COR-L47 (cell line): ENCODE measurements at places on chromosomes 1 and 21.
A peak's percentile ranks its signal among the peaks of the same experiment; 100 is the strongest.

DNA sequence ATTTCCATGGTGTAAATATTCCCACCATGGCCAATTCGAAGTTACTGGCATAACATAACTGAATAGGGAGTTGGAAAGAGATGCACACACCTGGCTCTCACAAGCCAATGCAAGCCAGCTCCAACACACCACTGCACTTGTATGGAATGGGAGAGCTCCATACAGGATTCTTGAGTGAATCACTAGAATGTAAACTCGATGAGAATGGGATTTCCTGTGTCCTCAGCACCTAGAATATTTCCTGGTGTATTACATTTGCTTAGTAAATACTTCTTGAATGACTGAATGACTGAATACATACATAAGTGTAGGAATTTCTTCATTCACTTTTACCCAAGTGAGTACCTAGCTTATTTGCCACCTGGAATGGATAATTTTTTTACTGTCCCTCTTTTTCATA, 16.2 kb upstream of the PPIE start:
- no peak for DNase-seq

DNA sequence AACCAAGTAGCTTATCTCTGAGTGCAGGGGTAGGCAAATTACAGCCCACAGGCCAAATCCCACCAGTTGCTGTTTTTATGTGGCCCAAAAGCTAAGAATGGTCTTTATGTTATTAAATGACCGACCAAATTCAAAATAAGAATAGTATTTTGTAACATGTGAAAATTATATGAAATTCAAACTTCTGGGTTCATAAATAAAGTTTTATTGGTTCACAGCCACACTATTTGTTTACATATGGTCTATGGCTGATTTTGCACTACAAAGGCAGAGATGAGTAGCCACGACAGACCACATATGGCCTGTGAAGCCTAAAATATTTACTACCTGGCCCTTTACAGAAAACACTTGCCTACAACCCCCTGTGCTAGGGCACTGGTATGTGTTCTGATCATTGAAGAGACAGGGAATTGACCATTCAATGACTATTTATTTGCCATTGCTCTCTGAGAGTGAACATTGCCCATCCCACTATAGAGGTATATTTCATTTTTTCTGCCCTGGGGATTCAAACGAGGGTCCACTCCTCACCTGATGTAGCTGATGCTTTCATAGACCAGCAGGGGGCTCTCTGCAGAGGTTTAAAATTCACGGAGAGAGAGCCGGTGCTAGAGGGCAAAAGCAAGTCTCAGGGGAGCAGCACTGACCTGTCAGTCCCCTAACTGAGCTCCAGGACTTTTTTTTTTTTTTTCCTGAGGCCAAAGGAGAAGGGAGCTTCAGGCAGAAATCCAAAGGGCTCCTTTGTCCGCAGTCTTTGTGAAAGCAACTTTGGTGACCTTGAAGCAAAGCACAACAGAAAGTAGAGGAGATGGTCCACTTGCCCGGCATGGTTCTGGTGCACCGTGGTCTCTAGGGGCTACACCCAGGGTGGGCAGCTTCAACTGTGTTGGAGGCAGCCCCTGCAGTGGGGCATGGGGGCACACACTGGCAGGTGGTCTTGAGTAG, 7.3 kb upstream of the GNL2 start:
- DNase-seq: peak; percentile 42

- peak; percentile 96 for DNase-seq
Observed at GRCh38 chr21:42570841-42571387, 57.3 kb downstream of the SLC37A1 start.

DNA sequence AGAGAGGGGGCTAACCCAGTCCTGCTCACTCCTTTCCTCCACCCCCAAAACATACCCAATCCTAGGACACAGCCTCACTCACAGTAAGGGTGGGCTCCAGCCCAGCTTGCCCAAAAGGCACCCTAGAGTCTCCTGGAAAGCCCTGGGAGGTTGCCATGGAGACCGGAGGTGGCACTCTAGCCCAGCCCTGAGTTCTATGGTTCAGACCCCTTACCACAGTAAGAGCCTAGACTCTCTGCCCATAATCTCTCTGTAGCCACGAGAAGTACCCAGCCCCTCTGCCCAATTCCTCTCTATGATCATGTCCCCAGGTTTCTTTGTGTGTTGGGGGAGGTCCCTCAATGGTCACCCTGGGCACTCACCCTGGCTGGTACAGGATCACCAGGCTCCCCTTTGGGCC, 14.4 kb downstream of the COL16A1 start:
- no peak for DNase-seq

DNA sequence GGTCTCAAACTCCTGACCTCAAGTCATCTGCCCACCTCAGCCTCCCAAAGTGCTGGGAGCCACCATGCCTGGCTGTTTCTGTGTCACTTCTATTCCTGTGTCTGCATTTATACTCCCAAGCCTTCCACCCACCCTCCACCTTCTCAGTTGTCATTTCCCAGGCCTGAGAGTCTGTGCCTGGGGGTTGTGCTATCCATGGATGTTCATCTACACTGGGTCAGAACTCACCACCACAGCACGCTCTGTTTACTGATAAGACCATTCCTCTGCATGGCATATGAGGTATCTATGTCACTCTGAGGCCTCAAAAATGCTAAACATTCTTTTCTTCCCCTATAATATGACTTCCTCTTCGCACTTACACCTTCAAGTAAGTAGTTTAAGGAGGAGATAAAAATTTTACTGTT, 6.1 kb downstream of the NENF start:
- DNase-seq: no peak

DNA sequence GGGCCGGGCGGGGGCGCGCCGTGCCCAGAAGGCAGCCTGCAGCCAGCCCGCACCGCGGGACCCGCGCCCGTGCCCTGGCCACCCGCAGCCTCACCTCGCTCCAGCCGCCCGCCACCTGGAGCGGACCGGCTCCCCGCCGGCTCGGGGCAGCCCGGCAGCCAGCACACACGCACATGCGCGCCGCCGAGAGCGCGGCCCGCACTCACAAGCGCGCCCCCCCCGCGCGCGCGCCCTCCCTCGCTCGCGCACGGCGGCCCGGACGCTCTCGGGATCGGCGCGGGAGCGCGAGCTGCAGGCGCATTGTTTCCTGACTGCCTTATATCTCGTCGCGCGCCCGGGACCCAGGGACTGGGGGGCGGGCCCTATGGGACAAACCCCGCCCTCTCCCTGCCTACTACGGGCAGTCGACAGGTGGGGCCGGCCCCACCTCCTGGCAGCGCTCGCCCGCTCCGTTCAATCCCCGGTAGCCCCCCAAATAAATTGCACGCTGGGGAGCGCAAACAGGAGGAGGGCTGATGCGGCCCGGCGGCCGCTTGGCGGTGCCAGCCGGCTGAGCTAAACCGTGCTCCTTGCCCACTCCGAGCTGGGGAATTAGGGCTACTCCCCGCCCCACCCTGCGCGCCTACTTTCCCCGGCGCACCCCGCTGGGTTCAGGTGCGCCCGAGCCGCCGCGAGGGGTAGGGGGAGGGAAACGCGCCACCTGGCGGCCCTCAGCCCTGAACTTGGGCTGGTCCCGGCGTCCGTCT, at the start of gene MYCL:
Gene MYCL, minus strand, starts transcription at position 204 of the 746 bp plus-strand sequence. CDS start 483 bp downstream, outside the sequence.
- DNase-seq: peak; percentile 100

GRCh38 chr1:20666146-20666545, 5.0 kb upstream of the DDOST start:
- no peak for DNase-seq

GRCh38 chr1:224747578-224747977, 131.5 kb downstream of the CNIH3 start:
- DNase-seq: peak; percentile 30

- no peak for DNase-seq
Observed at GRCh38 chr1:221032637-221033280, 153.5 kb downstream of the HLX start.

- DNase-seq: no peak
Observed at GRCh38 chr1:119409731-119410130, 5.2 kb upstream of the HSD3B2 start.

GRCh38 chr1:145901312-145902021, 8.4 kb downstream of the ITGA10 start:
- DNase-seq: no peak

DNA sequence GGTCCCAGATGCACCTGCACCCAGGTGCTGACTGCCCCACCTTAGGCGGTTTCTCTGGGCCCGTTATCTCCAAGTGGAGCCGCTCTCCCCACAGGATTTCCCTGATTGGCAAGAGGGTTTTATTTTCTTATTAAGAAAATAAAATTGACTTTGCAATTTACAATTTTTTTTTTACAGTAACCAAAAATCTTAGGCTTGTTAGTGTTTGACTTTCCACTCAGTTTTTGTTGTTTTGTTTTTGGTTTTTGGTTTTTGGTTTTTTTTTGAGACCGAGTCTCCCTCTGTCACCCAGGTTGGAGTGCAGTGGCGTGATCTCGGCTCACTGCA, 4.8 kb upstream of the CCDC27 start:
- no peak for DNase-seq

GRCh38 chr1:18481190-18481920, 625 bp downstream of the KLHDC7A start:
- DNase-seq: no peak

GRCh38 chr1:35502242-35502641, 55.0 kb downstream of the KIAA0319L start:
- DNase-seq: no peak

GRCh38 chr1:37575692-37576091, 19.0 kb downstream of the DNALI1 start:
- no peak for DNase-seq

- peak; percentile 60 for DNase-seq
Observed at GRCh38 chr1:216310776-216311175, 112.5 kb downstream of the USH2A start.

- no peak for DNase-seq
Observed at GRCh38 chr1:33000427-33001026, 35.9 kb upstream of the RNF19B start.

GRCh38 chr1:106568201-106568974, 488.1 kb upstream of the PRMT6 start:
- no peak for DNase-seq

- DNase-seq: no peak
Observed at GRCh38 chr1:200908191-200908868, 13.6 kb downstream of the INAVA start.

DNA sequence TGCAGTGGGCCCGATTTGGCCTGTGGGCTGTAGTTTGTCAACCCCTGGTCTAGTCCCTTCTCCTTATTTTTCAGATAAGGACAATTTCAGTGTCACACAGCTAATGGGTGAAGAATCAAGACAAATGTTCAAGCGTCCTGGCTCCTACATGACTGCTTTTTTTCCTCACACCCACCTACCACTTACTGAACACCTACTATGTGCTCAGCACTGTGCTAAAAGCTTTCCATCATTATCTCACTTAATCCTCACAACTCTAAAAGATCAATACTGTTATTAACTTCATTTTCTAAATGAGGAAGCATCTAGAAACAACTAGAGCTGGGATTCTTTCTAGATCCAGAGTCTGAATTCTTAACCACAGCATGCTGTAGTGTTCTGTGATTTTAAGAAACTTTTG, 68.5 kb upstream of the EFHD2 start:
- no peak for DNase-seq

GRCh38 chr1:92502247-92502646, 15.5 kb upstream of the GFI1 start:
- no peak for DNase-seq

- DNase-seq: no peak
Observed at GRCh38 chr1:94020764-94021579, 100.0 kb downstream of the ABCA4 start.

DNA sequence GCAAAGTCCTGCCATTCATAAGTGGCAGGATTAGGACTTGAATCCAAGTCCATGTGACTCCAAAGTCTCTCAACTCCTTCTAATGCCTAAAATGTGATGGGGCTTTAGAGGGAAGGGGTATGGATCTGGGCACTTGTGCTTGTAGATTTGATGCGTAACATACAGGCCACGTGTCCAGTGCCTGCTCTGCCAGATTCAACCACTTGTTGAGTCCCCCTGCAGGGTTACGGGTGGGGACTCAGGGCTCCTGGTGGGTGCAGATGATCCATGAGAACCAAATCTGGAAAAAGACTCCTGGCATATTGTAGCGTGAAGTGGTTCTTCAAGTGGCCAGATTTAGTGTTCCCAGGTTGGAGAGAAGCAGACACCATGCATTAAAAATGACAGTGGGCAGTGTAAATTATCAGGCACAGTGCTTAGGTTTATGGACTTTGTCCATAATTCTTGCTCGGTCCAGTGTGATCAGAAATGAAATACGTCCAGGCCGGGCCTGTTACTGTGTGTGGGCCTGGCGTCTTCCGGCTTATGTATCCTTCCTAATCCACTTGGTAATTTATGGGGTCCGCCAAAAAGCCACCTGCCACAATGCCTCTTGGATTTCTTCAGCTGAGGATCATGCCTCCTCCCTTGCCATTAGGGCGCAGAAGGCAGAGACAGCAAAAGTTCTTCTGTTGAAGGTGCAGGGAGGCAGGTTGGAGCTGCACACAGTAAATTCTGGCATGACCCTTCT, 51.2 kb upstream of the LRP8 start:
- DNase-seq: no peak

DNA sequence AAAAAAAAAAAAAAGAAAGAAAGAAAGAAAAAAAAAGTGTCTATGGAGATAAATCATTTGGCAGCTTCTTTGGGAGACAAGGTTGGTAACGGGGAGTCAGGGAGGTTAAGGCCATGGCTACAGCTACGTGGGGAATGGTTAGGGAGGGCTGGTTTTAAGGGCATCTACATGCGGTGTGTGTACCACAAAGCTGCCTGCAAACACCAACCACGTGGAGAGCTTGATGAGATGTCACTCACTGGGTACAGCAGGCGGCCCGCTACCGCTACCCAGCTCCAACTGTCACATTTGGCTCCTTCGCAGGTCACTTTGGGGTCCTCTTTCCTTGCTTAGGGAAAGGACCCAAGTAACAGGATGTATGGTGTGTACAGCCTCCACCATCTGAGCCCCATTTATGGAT, 4.2 kb downstream of the NPPB start:
- DNase-seq: no peak

GRCh38 chr1:94739521-94740061, 80.6 kb upstream of the SLC44A3 start:
- DNase-seq: no peak

DNA sequence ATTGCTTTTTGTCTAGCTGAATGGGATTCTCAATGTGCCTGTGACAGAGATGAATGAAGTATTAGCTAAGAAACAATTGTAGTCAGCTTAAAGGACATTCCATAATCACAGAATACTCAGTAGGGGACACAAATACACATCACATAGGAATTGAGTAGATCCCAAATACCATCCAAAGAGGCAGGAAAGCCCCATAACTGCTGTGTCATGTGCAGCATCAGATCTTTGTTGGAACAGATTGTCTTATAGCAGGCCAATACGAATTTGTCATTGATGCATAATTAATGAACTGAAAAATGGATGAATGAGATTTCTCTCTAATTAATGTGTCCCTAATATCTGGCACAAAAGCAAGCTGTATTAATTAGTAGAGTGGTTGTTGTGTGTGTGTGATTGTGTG, 82.3 kb upstream of the S1PR1 start:
- DNase-seq: no peak

- no peak for DNase-seq
Observed at GRCh38 chr21:29557200-29557599, 258.5 kb downstream of the BACH1 start.

GRCh38 chr21:15241997-15242736, 177.4 kb upstream of the NRIP1 start:
- DNase-seq: no peak

GRCh38 chr21:45319461-45320211, 31.9 kb upstream of the POFUT2 start:
- no peak for DNase-seq
